Spinal cord (tissue), 10 donors: ENCODE measurements at places on chromosomes 13 and 19.

- no peak overlapping the region for H3K4me3 ChIP-seq
- peak overlapping the region; percentile 33 for H3K27ac ChIP-seq
- H3K36me3 ChIP-seq, result peaks cover 5% of the 10 kb centered on the region
- no peaks in the 10 kb centered on the region for H3K27me3 ChIP-seq
- no peak for DNase-seq
Observed at GRCh38 chr19:48819366-48819816, 8.6 kb upstream of the BCAT2 start.

GRCh38 chr19:10686661-10687517 is 14.3 kb upstream of the QTRT1 start:
- no peak overlapping the region for H3K4me3 ChIP-seq
- peak; percentile 44 for DNase-seq
- peak overlapping the region; percentile 33 for H3K27ac ChIP-seq
- peaks cover 22% of the 10 kb centered on the region for H3K4me1 ChIP-seq
- no peaks in the 10 kb centered on the region for H3K27me3 ChIP-seq

DNA sequence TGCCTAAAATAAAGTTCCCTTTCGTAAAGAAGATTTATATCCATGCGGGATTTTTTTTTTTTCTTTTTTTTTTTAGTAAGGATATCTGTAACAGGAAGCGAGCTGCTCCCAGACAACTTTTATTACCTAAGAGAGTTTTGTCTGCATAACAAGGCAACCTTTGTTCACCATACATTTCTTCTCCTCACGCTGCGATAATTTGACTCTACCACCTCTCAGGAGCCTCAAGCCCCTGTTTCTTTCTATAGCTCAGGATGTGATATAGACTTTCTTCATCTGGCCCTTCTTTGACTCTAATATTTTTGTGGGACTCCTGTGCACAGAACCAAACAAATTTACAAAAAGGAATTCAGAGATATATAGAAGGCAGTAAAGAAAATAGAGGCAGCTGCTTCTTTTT is 1053.7 kb upstream of the SPRY2 start:
- no peaks in the 10 kb centered on the region for H3K4me1 ChIP-seq
- H3K27ac ChIP-seq, result no peak overlapping the region
- H3K27me3 ChIP-seq, result no peaks in the 10 kb centered on the region
- H3K36me3 ChIP-seq, result no peaks in the 10 kb centered on the region
- no peak overlapping the region for H3K4me3 ChIP-seq

DNA sequence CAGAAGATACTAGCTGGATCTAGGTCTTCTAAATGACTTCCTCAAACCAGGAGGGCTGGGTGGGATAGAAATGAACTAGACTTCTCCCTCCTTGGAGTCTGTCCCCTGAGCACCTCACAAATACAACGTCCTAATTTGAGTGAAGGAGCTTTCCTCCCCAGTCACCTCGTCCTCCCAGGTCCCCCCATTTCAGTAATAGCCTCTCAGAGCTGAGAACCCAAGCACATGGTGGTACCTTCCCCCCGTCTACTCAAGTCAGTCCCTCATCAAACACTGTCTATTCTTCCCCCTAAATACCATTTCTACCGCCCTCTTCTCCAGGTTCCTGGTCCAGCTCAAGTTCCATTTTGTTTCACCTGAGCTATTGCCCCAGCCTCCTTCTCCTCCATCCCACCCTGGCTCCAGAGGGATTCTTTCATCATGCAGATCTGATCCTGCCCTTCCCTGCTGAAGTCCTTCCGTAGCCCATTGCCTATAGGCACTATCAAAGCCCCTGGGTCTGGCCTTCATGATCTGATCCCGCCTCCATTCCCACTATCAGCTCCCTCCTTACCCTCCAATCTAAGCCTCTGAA is 5.3 kb upstream of the PRKCG start:
- peaks cover 8% of the 10 kb centered on the region for H3K4me1 ChIP-seq
- H3K4me3 ChIP-seq, result no peak overlapping the region
- H3K36me3 ChIP-seq, result peaks cover 33% of the 10 kb centered on the region
- no peak overlapping the region for H3K27ac ChIP-seq
- no peak for DNase-seq

DNA sequence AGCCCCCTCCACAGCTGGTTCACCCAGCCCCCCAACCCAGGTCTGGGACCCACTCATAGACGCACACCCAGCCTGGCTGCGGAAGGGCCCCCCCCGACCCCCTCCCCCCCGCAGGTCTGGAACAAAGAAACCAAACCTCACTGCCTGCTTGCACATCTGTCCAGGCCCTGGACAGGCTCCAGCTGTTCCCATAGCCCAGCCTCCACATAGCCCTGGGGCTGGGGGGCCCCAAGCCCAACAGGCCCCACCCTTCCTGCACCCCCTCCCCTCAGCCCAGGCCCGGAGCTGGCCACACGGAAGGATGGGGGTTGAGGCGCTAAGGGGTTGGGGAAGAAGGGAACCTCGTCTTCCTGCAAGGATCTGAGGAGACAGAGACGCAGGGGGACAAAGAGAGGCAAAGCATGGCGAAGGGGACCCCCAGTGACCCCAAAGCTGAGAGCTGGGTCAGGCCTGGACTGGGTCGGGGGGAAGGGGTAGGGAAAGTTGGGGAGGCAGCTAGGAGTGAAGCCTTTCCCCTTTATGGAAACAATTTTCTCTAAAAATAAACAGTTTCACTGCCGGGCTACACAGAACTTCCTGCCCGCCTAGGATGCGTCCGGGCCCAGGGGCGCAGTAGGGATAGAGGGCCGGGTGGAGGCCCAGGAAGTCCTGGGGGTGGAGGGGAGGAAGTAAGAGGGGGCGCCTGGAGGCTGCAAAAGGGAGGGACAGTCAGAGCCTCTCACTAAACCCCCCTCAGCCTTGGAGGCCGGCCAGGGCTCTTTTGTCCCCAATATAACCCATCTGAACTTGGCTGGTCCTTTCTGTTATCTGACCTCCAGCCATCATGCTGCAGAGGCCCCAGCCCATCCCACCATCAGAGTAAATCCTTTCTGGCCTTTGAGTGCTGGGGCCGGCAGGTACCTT is 2.4 kb downstream of the KANK2 start:
- H3K27me3 ChIP-seq, result no peaks in the 10 kb centered on the region
- peaks cover 47% of the 10 kb centered on the region for H3K36me3 ChIP-seq
- H3K4me3 ChIP-seq, result peak overlapping the region; percentile 35
- H3K27ac ChIP-seq, result peak overlapping the region; percentile 61

- H3K36me3 ChIP-seq, result peaks cover 24% of the 10 kb centered on the region
- H3K27me3 ChIP-seq, result no peaks in the 10 kb centered on the region
- H3K4me1 ChIP-seq, result peaks cover 7% of the 10 kb centered on the region
- H3K4me3 ChIP-seq, result no peak overlapping the region
Observed at GRCh38 chr19:47651691-47652090, 42.8 kb downstream of the BICRA start.

GRCh38 chr19:14147797-14148605 is 11.6 kb upstream of the ASF1B start:
- H3K4me1 ChIP-seq, result peaks cover 34% of the 10 kb centered on the region
- no peaks in the 10 kb centered on the region for H3K27me3 ChIP-seq
- H3K36me3 ChIP-seq, result peaks cover 37% of the 10 kb centered on the region
- DNase-seq, result no peak
- no peak overlapping the region for H3K4me3 ChIP-seq

DNA sequence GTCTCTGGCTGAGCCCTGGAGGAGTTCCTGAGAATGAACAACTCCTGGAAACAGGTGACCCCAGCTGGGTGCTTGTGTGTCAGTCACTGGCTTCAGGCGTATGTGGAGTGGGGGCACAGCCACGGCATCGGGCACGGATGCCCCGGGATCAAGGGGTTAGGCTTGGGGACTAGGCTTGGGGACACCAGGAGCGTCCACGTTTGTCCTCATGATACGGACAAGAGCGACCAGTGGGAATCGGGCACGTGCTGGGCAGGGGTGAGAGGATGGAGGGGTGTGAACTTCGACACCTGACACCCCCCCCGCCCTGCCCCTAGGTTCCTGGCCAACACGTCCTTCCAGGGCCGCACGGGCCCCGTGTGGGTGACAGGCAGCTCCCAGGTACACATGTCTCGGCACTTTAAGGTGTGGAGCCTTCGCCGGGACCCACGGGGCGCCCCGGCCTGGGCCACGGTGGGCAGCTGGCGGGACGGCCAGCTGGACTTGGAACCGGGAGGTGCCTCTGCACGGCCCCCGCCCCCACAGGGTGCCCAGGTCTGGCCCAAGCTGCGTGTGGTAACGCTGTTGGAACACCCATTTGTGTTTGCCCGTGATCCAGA is 4.1 kb downstream of the GRIN3B start:
- peaks cover 26% of the 10 kb centered on the region for H3K27me3 ChIP-seq
- H3K4me1 ChIP-seq, result peaks cover 12% of the 10 kb centered on the region
- peaks cover 41% of the 10 kb centered on the region for H3K36me3 ChIP-seq
- no peak overlapping the region for H3K4me3 ChIP-seq
- no peak for DNase-seq

- no peaks in the 10 kb centered on the region for H3K36me3 ChIP-seq
- no peak overlapping the region for H3K27ac ChIP-seq
Observed at GRCh38 chr13:73842626-73843025, 291.6 kb downstream of the KLF12 start.

DNA sequence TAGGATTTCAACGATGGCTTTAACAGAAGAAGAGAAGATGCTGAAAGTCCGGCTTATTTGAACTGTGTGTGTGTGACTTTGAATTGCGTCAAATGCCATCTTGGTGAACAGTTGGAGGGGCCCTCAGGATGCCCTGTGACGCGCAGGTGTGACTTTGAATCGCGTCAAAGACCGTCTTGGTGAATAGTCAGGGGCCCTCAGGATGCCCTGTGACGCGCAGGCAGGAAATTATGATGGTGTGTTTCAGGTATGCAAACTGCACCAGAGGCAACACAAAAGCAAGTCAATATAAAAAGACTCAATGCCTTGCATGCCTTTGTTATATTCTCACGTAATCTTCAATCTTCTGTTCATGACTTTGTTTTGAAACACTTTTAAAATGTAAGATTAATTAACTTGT is 29.2 kb downstream of the ATP11A start:
- no peak for DNase-seq
- H3K36me3 ChIP-seq, result peaks cover 8% of the 10 kb centered on the region
- no peak overlapping the region for H3K27ac ChIP-seq
- no peak overlapping the region for H3K4me3 ChIP-seq
- H3K4me1 ChIP-seq, result peaks cover 2% of the 10 kb centered on the region
- no peaks in the 10 kb centered on the region for H3K27me3 ChIP-seq

DNA sequence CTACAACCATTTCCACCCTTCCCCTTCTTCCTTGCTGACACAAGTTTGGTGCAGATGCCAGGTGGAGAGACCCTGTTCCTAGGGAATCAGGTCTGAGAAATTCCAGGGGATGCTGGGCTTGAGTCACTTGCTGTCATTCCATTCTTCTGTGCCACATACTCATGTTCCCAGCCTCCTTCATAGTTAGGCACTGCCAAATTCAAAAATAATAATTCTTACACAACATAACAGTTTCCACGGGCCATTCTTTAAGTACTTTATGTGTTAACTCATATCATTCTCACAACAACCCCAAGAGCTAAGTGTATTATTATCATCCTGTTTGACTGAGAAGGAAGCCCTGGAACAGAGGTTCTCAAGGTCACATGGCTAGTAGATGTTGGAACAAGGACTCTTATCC is 27.1 kb upstream of the POMP start:
- H3K4me3 ChIP-seq, result no peak overlapping the region
- H3K27ac ChIP-seq, result no peak overlapping the region
- H3K4me1 ChIP-seq, result no peaks in the 10 kb centered on the region
- no peak for DNase-seq
- no peaks in the 10 kb centered on the region for H3K36me3 ChIP-seq
- no peaks in the 10 kb centered on the region for H3K27me3 ChIP-seq

GRCh38 chr19:13962699-13963602 is 10.6 kb downstream of the DCAF15 start:
- no peaks in the 10 kb centered on the region for H3K27me3 ChIP-seq
- H3K4me3 ChIP-seq, result no peak overlapping the region
- peaks cover 89% of the 10 kb centered on the region for H3K36me3 ChIP-seq
- H3K4me1 ChIP-seq, result no peaks in the 10 kb centered on the region

GRCh38 chr19:1648920-1649541 is 3.4 kb downstream of the TCF3 start:
- H3K4me1 ChIP-seq, result peaks cover 29% of the 10 kb centered on the region
- no peak overlapping the region for H3K4me3 ChIP-seq
- DNase-seq, result no peak
- peaks cover 64% of the 10 kb centered on the region for H3K36me3 ChIP-seq

- peak overlapping the region; percentile 43 for H3K4me3 ChIP-seq
- H3K4me1 ChIP-seq, result peaks cover 15% of the 10 kb centered on the region
- no peaks in the 10 kb centered on the region for H3K36me3 ChIP-seq
- peak overlapping the region; percentile 47 for H3K27ac ChIP-seq
Observed at GRCh38 chr19:58538257-58539168, 5.4 kb upstream of the TRIM28 start.

DNA sequence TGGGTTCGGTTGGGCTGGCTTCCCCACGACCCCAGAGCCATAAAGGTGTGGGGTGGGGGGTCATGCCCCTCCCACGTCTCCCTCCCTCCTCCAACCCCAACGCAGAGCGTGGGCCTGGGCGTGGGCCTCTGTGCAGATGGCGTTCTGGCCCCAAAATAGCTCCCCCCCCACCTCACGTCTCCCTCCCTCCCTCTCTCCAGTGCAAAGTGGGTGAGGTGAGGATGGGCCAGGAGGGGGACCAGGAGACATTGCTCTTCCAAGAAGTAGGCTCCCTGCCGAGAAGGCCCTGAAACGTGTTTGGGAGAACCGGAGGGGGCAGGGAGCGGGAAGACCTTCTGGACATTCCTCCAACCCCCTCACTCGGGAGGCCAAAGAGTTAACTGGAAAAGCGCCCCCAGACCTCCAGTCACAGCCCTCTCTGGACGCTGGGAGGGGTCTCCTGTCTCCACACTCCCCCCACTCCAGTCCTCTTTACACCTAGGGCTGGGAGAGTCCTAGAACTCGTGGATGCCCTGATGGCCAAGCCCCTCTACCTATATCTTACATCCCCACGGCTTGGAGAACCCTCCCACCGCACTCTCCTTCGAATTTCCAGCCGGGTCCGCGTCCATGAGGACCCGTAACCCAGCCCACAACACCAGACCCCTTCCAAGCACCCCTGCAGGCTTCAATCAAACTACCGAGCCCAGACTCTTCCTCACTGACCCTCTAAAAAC is 855 bp downstream of the UNC13A start:
- H3K4me3 ChIP-seq, result peak overlapping the region; percentile 45
- peaks cover 5% of the 10 kb centered on the region for H3K27me3 ChIP-seq
- H3K27ac ChIP-seq, result no peak overlapping the region
- H3K4me1 ChIP-seq, result peaks cover 33% of the 10 kb centered on the region
- DNase-seq, result no peak

DNA sequence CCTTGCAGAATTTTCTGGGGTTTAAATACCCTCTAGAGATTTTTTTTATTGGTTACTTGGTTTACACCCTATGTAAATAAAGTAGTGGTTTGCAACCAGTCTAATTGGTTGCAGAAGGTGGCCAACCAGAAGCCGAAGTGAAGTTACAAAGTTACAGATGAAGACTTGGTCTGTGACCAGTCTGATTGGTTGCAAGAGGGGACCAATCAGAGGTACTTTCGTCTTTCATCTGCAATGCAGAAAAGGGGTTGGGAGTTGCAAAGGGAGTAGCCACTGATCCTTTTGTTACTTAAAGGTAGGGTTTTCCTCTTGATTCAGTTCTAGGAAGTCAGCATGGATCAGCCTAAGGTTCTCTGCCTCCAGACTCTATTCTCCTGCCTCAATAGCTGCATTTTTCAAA is 48.8 kb upstream of the CHST8 start:
- DNase-seq, result no peak
- no peaks in the 10 kb centered on the region for H3K4me1 ChIP-seq
- no peak overlapping the region for H3K4me3 ChIP-seq
- no peak overlapping the region for H3K27ac ChIP-seq
